ENCODE measurements at places on chromosomes 2 and 18.
A peak's percentile ranks its signal among the peaks of the same experiment; 100 is the strongest.

- DNase-seq, result peak; percentile 26
Measured at GRCh38 chr18:5890331-5891183, 4.8 kb downstream of the TMEM200C start.

DNA sequence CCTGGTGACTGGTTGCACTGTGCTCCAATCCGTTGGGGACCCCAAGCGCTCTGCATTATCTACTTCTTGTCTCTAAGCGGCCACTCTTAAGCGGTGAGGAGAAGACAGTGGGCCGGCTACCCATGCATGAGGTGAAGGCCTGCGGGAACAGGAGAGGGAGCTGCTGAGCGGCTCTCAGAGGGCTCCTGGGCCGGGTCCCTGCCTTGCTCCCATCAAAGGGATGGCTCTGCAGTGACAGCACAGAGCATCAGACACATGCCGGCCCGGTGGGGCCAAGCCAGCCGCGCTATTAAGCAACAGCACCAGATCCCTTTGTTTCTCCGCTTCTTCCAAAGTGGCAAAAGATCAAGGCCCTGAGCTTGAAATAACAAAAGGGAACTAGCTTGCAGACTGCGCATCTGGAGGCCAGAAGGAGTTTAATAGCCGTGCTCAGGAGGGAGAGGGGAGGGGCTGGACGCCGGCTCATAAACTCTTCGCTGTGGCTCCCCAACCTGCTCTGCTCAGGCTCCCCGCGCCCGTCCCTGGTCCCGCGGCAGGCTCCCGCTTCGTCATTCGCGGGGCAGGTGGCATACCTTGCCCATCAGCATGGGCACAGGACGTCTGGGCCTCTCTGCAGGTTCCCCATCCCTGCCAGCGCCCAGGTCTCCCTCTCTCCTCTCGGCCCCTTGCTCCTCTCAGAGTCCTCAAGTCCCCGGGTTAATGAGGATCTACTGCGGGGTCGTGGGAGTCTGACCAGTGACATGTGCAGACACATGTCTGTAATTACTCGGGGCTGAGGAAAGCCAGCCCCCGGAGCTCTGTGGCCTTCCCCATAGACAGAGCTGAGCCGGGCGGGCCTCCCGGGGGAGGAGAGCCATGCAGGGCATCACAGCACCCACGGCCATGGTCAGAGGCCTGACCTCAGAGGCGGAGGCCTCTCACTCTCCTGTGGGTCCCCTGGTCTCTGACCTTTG lies 96.7 kb downstream of the ASB1 start:
- DNase-seq, result no peak

DNA sequence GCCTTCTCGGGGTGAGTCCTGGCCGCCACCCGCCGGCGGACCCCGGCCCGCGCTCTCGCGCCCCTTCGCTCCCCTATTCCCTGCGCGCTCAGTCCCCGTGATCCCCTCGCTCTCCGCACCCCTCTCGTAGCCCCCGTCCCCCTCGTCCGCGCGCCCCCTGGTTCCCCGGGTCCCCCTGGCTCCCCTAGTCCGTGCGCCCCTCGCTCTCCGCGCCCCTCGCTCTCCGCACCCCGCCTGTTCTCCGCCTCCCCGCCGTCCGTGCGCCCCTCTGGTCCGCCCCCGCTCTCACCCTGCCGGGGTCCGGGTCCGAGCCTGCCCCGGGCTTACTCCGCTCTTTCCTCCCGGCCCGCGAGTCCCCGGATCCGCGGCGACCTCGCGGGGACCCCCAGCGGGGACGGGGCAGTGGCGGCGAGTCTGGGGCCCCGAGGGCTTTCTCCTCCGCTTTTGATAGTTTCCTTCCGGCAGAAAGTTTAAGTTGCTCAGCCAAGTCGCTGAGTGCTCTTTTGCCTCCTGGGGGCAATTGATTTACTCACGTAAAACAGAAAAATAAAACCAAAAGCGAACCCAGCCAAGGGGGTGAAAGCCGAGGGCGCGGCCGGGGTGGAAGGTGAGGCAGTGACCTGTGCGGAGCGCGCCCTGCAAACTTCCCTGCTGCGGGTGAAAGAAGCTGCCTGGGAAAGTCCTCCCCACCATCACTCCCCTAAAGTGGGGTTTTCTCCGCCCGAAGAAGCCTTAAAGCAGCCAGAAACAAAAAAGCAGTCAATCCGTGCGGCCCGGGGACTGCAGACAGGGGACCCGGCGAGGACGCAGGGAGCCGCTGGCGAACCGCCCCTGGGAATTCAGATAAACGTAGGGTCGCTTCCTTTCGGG lies 568 bp downstream of the RAB31 start:
- DNase-seq, result peak; percentile 35

- DNase-seq, result peak; percentile 11
Measured at GRCh38 chr2:209986415-209986814, 16.0 kb upstream of the RPE start.

- DNase-seq, result no peak
Measured at GRCh38 chr2:33291278-33292013, 185.0 kb upstream of the RASGRP3 start.

GRCh38 chr2:132813422-132813821 lies 143.4 kb upstream of the LYPD1 start:
- no peak for DNase-seq

GRCh38 chr2:98123286-98123685 lies 36.3 kb downstream of the VWA3B start:
- peak; percentile 45 for DNase-seq

GRCh38 chr18:69817335-69817940 lies 130.2 kb downstream of the CD226 start:
- DNase-seq, result no peak

- DNase-seq, result peak; percentile 83
Measured at GRCh38 chr18:57581301-57581934, 5.1 kb downstream of the FECH start.

- DNase-seq, result no peak
Measured at GRCh38 chr2:108570416-108570815, 36.1 kb downstream of the LIMS1 start.

GRCh38 chr2:178477443-178478129 lies 814 bp downstream of the FKBP7 start:
- DNase-seq, result no peak

GRCh38 chr2:100673115-100673514 lies 110.3 kb downstream of the PDCL3 start:
- no peak for DNase-seq

GRCh38 chr2:221943076-221943810 lies 355.6 kb downstream of the PAX3 start:
- DNase-seq, result no peak

DNA sequence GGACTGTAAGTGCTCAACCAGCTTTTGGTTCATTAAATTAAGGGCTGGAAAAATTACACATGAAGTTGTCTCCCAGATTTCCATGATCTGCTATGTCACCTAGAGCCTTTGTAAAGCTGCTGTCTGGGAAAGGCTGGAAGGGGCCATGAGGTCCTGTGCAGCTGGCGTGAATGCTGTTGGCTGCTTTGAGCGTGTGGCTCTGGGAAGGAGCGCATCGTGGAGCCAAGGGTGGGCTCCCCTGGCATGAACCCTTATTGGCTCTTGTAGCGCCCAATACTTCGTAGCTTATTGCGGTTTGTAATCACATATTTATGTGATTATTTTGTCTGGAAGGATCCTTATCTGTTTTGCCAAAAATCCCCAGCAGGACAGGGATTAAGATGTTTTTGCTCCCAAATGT lies 70.5 kb upstream of the LMAN1 start:
- no peak for DNase-seq

DNA sequence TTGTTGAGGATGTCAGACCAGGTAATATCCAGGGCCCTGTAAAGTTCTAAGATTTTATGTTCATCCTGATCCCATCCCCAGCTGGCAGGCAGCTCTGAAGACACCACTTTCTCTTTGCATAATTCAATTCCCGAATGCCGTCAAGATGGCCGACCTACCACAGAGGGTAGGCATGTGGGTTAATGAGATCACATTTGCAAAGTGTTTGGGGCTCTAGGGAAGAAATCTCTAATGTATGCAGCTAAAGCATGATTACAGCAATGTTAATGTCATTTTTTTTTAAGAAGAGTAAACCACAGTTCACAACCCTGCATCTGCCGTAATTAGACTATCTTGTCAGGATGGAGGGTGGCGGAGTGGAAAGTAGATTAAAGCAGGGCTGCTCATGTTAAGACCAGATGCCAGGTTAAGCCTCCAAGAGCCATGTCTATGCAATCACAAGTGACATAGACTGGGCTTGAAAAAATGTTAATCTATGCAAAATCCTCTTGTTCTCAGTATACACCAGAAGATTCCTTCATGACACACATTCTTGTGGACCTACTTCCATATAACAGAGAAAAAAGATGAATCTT lies 131.4 kb downstream of the ALK start:
- DNase-seq, result no peak

GRCh38 chr18:11785444-11786055 lies 65.7 kb upstream of the CHMP1B start:
- no peak for DNase-seq

DNA sequence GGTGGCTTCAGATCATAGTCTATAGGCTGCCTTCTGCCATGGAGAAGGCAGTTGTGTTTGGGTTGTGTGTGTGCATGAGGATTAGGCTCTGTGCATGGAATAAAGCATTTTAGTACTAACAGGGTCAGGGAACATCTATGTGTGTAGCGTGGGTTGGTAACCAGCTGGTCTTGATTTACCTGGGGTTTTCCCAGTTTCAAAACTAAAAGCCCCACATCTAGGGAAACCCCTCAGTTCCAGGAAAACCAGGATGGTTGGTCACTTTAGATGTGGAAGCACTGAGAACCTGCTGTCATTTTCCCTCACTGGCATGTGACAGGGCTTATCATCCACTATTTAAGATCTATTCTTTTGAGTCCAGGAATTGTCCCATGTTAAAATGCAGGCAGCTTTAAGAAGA lies 116.3 kb downstream of the POLE4 start:
- no peak for DNase-seq

- DNase-seq, result no peak
Measured at GRCh38 chr2:120352696-120353590, 7.0 kb downstream of the INHBB start.

DNA sequence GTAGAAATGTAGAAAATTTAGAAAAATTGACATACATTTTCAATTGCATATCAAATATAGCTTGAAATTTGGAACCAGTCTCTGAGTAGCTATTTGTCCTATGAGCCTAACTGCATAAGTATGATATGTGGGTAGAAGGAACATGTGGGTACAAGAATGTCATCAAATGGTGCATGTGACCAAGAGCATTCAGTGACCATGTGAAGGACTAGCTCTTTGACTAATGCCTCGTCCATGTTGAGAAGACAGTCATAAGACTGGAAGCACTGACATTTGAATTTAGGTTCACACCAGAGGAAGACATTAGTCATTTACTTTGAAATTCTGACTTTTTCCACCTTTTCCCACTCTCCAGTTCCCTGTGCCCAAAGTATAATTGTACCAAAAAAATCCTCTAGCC lies 12.6 kb downstream of the MRPL44 start:
- DNase-seq, result peak; percentile 11

- peak; percentile 87 for DNase-seq
Measured at GRCh38 chr2:79585701-79586433, 73.0 kb downstream of the CTNNA2 start.

DNA sequence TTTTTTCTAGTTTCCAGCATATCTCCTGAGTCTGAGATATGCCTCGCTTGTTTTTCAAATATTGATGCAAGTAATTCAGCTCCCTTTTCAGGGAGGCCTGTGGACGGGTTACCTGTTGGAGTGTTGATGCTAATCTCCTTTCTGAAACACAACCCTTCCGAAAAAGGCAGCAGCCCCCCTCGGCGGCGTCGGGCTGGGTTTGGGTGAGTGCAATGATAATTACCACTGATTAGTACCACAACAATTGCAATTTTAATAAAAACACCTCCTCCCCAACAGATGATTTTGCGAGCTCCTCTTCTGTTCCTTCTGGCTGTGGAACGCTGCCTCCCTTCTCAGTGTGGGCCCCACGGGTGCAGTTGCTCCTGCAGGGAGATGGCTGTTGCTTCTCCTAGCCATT lies 66.3 kb downstream of the PTGR3 start:
- no peak for DNase-seq

- no peak for DNase-seq
Measured at GRCh38 chr2:176650104-176650837, 381.0 kb downstream of the MTX2 start.

DNA sequence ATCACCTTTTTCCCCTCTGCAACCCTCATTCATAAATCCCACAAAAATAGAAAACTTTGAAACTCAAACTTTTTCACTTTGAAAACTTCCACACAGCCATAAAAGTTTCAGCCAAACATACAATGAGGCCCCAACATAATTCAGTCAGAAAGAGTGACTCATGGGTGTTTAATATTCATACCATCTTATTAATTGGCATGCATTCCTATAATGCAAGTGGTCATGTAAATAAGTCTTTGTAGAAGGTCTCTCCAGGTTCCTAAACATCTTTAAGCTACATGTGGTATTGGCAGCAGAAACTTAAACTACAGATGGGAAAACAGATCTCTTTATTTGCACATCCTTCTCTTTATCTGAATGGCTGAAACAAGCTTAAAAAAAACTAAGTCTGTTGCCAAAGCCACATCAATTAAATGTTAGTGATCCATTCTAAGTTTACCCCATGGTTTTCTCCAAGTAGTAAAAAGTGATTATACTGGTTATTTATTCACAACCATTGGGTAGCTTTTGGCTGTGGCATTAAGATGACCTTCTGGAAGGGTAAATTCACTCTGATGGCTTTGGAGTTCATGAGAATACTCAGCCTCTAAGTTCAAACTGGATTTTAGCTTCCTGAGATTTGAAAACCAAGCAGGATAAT lies 70.2 kb upstream of the LYPD1 start:
- no peak for DNase-seq

GRCh38 chr2:196160101-196160500 lies 11.3 kb downstream of the STK17B start:
- DNase-seq, result peak; percentile 98

GRCh38 chr2:140275427-140275826 lies 1495.2 kb upstream of the NXPH2 start:
- no peak for DNase-seq

- DNase-seq, result peak; percentile 32
Measured at GRCh38 chr18:23618862-23619387, 32.6 kb upstream of the NPC1 start.

DNA sequence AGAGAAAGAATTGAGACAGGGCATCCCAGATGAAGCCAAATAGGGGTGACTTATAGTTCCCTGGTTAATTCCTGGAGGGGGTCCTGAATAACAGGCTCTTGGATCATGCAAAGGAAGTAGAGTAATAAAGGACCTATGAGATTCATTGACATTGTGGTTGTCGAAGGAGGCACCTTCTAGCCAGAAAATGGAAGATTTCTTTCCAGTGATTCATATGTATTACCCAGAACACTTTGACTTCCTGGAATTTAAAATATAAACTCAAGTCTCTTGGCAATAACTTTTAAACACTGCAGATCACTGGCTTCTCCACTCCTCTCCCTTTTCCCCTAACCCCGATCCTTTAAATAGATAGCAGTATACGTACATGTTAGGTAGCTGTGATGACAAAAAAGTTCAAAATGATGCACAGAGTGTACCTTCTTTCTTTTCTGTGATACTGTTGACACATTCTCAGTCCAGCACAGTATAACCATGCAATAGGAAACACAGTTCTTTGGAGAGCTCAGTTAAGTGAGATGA lies 211.8 kb downstream of the LTBP1 start:
- no peak for DNase-seq

DNA sequence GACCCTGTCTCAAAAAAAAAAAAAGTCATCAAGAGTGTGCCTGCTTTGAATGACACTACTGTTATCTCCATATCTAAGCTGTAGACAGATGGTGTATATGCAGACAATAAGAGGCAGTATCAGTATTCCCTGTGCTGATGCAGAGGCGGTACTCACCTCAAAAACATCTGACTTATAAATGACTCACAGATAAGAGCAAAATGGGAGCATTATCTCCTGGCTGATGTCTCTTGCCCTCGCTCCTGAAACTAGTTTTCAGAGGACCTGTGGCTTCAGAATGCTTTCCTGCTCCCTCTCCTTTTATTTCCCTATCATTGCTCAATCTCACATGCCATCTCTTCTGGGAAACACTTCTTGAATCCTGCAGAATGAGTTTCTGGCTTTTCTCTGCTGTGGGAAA lies 289.6 kb downstream of the PTPRM start:
- DNase-seq, result no peak
